Gastroesophageal sphincter (tissue), 4 donors: ENCODE measurements at places on chromosomes 5 and 9.
A peak's percentile ranks its signal among the peaks of the same experiment; 100 is the strongest.

GRCh38 chr5:141528291-141528984 lies 39.6 kb downstream of the PCDHGC5 start:
- peak; percentile 73 for ATAC-seq

DNA sequence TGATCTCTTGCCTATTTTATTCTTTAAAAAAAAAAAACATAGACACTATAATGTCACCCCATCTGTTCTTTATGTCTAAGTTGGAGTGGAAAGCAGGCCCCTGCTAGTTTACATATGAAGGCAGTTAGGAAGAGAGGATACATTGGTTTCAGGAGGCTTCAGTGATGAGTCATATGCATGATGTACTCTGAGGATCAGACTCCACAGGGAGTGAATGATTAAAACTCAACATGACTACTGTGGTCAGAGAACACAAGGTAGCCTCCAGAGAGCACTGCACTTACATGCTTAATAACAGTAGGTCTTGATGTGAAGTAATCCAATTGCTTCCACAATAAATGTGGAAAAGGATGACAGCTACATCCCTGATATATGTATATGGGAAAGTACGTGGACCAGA lies 22.7 kb upstream of the FSTL4 start:
- no peak for ATAC-seq

DNA sequence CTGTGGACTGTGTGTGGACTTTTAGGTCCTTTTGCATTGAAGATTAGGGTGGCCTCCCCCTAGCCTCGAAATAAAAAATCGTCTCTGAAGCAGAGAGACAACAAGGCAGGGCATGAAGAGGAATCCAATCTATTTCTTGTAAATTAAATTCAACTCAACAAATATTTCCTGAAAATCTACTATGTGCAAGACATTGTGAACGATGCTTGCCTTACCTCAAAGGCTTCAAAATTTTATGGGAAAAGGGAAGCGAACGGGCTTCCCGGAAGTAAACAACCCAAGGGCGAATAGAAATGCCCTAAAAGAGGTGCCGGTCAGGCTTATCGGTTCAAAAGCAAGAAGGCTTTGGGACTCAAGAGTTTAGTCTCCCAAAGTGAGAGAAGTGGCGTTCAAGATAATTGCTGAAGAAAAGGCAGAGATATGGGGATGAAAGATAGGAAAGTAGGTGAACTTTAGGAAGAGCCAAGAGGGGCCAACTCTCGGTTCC lies 525 bp downstream of the KIF24 start:
- no peak for ATAC-seq

DNA sequence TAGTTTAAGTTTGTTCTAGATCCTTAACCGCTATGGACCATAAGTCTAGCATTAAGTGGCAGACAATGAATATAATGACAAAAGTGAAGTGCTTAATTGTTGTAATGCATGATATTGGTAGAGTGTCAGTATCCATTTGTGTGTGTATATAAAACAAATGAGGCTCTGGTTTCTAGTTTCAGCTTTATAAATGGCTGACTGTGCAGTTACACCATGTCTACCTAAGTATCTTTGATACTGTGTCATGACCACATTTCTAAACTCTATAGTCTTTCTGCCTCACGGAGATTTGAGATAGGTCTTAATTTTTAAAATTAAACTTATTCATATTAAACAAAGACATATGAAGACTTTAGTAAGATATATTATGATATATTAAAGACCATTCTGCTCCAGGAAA lies 92.0 kb downstream of the SPEF2 start:
- ATAC-seq = no peak

GRCh38 chr9:113577525-113578261 lies 114.2 kb downstream of the RGS3 start:
- no peak for ATAC-seq

GRCh38 chr5:180557217-180557809 lies 34.0 kb downstream of the SCGB3A1 start:
- ATAC-seq = no peak

- no peak for ATAC-seq
These were observed 189.1 kb upstream of the ADRA1B start for GRCh38 chr5:159727167-159727566.

DNA sequence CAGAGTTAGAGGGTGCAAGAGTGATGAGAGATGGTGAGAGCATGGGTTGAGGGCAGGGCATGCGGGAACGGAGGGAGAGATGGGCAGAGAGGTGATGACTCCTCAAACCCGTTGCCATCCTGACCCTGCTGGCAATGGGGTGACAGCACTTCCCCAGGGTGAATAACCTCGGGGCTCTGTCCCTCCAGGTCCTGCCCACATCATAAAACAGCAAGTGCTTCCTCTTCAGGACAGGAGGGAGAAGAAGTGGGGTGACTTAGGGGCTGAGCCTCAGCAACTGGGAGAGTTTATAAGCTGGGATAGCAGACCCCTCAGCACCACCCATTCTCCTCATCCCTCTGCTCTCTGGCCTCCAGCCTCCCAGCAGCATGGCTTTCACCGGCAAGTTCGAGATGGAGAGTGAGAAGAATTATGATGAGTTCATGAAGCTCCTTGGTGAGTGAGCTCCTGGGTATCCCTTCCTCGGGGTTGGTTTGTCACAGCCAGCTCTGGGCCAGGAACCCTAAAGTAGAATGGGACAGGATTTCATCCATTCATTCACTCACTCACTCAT lies at the start of gene FABP6:
Gene FABP6 (plus strand): TSS at position 317 of the 553 bp plus-strand sequence. CDS start 52 bp downstream, at position 369.
- ATAC-seq = no peak

DNA sequence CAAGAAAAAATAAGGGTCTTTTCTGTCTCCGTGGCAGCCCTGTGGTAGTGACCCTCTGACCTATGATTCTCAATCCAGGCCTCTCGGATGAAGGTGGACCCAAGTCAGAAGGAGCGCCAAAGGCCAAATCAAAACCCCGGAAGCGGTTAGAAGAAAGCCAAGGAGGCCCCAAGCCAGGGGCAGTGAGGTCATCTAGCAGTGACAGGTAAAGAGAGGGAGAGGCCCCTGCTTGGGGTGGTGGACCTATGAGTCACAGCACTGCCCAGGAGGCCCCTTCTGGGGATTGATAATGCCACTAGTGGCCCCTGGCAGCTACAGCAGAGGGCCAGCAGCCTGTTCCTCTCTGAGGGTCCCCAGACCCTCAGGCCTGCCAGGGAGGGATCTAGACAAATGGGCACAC lies 6.4 kb upstream of the SLC2A8 start:
- no peak for ATAC-seq

- ATAC-seq = peak; percentile 55
These were observed 561.1 kb downstream of the EBF1 start for GRCh38 chr5:158538506-158539074.

- no peak for ATAC-seq
These were observed 47.1 kb upstream of the COL15A1 start for GRCh38 chr9:98896632-98897031.

DNA sequence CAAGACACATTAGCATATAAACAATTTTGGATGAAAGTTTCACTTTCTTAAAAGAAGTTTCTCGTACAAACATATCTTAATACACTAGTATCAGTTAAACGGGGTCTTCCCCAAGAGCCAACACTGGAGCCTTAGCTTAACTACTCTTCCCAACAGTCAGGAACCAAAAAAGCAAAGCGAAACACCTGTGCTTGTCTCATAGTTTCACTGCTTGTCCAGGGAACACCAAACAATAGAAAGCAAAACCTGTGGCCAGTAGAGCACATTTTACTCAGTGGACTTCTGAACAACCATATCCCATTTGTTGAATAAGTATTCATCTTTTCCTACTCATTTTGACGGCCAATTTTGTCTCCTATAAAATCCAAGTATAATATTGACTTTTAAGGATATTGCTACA lies 391.4 kb downstream of the ELAVL2 start:
- no peak for ATAC-seq

DNA sequence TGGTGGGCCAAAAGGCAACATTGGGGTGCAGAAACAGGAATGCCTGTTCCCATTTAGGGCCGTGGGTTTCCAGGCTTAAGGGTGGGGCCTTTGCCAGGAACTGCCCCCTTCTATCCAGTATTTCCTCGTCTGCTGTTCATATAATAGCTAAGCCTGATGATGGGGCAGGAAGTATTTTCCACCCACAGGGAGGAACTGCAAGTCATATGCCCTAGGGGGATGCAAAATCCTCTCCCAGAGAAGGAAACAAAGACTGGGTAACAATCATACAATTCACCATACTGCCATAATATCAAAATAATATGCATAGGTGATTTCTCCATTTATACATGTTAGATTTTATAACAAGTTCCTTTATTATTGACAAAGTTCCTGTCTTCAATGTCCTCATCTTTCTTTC lies 20.5 kb upstream of the RPS23 start:
- no peak for ATAC-seq

DNA sequence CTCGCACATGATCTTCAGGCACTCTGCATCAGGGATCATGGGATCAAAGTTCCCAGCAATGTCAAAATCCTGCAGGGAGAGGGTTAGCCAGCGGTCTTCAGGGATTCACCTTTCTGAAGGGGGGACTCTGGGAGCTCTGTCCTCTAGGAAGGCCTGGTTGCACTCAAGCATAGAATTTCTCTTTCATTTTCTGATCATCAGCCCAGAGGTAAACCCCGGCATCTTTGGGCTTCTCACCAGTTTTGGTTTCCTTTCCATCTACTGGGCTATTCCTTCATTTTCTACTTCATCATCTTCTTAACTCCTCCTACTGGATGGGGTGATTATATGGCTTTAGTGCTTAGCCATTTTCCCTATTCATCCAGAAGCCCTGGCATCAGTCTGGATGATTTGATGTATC lies 4.6 kb upstream of the DND1 start:
- ATAC-seq = no peak
